ENCODE measurements at places on chromosomes 4 and X.

- no peak for DNase-seq
Observed at GRCh38 chr4:141121101-141121500, 12.2 kb downstream of the RNF150 start.

- peak; percentile 31 for DNase-seq
Observed at GRCh38 chr4:99811850-99812249, 4.8 kb upstream of the DAPP1 start.

- DNase-seq = no peak
Observed at GRCh38 chrX:72060921-72061490, 70.7 kb downstream of the RTL5 start.

DNA sequence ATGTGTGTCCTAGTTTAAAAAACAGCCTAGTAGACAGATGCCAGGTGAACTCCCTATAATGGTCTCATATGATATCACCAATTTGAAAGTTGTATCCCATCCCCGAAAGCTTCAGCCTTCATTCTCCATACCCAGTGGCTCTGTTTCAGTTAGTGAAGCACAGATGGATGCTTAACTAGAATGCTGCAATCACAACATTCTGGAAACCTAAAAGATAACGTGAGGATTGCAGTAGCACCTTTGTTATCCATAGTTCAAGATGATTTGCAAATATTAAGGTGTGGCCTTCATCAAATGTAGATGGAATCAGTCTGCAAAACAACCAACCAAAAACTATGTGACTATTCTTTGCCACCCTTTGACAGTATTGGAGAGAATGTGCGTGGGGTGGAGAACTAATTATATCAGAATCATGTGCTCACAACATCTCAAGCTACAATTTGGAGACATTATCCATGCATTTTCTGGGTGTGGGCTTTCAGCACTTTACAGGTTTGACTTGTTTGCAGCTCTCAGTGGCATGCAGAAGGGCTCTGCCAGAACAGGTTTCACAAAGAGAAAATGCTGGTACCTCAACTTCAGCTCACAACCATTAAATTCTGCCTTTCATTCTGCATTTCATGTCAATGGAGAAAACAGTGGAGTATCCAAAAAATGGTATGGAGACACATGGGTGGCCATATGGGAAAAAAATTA is 18.3 kb upstream of the PPID start:
- no peak for DNase-seq

DNA sequence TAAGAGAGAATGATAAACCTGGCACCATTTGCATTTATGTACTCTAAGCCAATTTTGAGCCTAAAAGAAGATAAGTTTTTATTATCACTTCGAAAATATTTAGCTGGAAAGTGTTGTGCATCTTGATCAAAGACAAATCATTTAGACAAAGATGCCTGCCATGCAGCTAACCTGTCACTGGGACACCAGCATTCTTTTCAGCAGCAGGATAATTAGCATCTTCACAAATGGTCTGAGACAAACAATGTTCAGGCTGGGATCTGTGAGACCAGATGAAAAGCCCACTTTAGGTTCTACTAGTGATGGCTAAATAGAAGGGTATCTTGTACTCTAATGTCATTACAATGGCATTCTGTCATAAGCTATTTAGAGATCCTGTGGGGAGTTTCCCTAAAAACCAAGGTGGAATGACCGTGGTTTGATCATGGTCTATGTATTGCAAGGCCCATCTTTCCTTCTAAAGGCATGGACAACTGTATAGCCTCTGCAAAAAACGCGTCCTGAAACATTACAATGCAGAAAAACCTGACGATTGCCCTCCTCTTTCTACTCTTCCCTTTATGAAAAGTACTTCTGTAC is 7.2 kb downstream of the PRDM8 start:
- no peak for DNase-seq
